Kidney (tissue), 22 donors: ENCODE measurements at places on chromosomes 2 and 18. TPM values are rescaled to one million over a fixed set of nuclear protein-coding genes. Genes with fewer than 3 reads are reported as not detected.

DNA sequence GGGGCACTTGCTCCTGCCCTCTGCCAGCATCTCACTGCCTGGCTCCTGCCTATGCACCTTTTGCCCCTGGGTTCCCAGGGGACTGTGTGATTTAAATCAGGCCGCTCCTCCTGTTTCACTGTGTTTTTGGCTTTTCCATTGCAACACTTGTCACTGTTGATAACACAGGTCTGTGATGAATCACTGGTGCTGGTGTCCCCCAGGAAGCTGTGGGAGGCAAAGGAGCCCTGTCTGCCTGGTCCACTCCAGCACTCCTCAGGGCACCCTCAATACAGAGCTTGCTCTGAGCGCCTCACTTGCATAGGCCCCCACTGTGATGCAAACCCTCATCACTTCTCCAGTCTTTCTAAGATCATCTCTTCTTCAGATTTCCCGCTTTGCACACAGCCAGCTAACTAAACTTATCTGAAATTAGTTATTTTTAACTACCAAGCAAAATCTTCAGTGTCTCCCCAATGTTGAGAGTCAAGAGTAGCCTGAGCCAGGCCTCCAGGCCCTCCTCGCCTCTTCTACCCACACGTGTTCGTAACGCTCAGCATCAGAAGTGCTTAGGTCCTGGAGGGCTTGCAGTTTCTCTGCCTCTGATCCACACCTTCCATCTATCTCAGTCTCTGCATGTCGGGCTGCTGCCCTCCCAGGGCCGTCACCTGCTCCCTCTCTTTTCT lies 2.8 kb downstream of the TMEM18 start:
- no peaks in the 10 kb centered on the region for H3K36me3 ChIP-seq
- no peak for DNase-seq

The SPR gene
- 102 TPM for polyA plus RNA-seq

The COPS9 gene
- 310 TPM for polyA plus RNA-seq

The AP1S3 gene
- polyA plus RNA-seq: 2.5 TPM
